Left forelimb (tissue), 1 donor: ENCODE measurements at places on chromosomes 2 and 18.

GRCh38 chr2:69376403-69376802, 10.6 kb downstream of the GFPT1 start:
- DNase-seq = no peak

- no peak for DNase-seq
These were observed 2.3 kb upstream of the ARHGAP25 start for GRCh38 chr2:68732036-68732932.

DNA sequence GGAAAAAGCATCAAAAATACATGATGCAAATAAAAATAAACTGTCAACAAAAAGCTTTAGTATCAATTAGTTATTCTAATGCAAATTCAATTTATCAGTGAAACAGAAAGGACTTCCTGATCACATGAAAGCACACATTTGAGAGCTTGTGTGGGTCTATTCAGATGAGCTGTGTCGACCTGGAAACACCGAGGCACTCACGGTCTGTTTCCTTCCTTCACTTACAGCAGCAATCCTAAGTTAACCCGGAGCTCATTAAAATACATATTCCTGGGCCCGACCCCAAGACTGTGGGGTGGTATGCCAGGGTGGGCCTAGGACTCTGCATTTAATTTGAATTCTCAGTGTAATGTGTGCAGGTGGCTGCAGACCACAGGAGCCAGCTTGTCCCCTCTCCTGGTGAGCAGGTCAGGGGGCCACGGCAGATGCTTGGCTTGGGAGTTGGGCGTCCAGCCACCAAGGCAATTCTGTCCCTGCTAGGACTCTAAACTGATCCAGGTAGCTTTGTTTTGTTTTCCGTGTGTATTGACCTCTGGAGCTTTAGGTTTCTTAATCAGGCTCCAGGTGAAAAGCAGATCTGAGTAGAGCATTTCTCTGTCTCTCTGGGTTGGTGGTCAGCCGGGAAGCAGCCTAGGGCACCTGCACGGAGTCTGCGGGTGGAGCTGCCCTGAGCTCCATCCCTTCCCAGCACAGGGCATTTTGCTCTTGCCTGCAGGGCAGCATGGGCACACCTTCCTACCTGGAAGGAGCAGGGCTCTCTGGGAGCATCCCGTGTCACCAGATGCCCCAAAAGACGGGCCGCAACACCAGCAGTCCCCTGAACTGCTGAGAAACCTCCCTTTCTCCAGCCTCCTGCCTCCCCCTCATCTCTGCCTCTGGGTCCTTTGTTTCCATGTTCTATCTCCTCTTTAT, 9.0 kb downstream of the MBP start:
- peak; percentile 41 for DNase-seq

- peak; percentile 88 for DNase-seq
These were observed 13.2 kb upstream of the DNAJC27 start for GRCh38 chr2:24984912-24985311.

DNA sequence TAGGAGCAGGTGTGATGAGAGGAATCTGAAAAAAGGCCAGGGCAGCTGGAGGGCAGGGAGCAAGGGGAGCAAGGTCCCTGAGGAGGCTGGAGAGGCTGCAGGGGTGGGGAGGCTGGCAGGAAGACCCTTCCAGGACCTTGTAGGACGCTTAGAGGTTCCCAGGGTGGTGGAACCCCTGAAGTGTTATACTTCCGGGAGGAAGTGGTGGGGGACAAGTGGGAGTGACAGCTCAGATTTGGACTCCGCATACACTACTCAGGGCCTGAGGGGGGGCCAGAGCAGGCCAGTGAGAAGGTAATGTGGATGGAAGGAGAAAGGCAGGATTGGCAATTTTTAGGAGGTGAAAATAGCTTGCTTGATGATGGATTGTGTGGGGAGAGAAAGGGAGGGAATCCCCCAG, 1.9 kb upstream of the NCAPH start:
- no peak for DNase-seq

GRCh38 chr2:223010641-223011040, 41.3 kb upstream of the KCNE4 start:
- DNase-seq = no peak

DNA sequence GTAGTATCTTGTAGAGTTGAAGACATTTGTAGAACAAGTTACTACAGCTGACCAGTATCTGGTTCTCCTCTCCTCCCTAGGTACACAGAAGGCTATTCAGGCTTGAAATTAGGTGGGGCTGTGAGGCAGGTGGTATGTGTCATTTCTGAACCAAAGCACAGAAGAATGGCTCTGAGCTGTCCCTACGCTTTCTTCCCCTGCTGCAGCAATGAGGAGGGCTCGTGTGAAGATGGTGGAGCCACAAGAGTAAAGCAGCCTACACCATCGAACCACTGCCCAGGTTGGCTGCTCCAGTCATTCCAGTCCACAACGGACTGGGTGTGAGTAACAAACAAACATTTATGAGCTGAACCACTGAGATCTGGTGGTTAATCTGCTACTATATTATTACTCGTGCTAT, 148.9 kb downstream of the DTNB start:
- DNase-seq = no peak

GRCh38 chr2:188477564-188478103, 186.0 kb downstream of the GULP1 start:
- no peak for DNase-seq

- DNase-seq = no peak
These were observed 231.9 kb downstream of the ALPK2 start for GRCh38 chr18:58396966-58397365.

DNA sequence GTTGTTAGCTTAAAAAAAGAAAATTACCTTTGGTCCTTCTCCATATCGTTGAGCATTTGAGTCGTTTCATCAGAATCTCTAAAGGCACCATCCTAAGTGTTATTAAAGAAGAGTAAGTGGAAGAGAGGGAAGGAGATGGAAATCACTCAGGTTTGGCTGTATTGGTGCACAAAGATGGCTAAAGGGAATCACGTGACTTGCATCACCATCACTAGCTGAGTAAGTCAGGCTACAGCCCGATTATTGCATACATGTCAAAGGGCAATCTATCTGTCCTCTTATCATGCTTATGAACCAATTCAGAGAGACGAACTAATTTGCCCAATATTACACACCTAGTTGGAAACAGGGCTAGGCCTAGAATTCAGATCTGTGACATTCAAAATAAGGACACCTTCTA, 137.6 kb downstream of the CMPK2 start:
- no peak for DNase-seq

- DNase-seq = no peak
These were observed 11.9 kb downstream of the GBX2 start for GRCh38 chr2:236156095-236156859.

DNA sequence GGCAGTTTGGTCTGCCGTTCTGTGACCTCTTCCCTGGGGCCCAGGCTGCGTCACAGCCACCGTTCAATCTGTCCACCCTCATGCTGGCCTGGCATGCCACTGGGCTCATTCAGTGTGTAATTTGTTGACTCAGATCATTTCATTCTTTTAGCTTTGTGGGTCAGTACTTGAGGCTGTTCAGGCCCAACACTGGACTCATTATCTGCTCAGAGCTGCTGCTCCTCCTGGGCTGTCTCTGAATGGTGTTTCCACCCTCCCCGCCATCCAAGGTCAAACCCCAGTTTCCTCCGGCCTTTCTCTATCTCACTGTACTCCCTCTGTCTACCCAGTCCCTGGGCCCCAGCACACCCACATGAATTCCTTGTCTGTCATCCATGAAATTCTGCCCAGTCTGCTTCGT, 152.4 kb upstream of the NCK2 start:
- DNase-seq = no peak

DNA sequence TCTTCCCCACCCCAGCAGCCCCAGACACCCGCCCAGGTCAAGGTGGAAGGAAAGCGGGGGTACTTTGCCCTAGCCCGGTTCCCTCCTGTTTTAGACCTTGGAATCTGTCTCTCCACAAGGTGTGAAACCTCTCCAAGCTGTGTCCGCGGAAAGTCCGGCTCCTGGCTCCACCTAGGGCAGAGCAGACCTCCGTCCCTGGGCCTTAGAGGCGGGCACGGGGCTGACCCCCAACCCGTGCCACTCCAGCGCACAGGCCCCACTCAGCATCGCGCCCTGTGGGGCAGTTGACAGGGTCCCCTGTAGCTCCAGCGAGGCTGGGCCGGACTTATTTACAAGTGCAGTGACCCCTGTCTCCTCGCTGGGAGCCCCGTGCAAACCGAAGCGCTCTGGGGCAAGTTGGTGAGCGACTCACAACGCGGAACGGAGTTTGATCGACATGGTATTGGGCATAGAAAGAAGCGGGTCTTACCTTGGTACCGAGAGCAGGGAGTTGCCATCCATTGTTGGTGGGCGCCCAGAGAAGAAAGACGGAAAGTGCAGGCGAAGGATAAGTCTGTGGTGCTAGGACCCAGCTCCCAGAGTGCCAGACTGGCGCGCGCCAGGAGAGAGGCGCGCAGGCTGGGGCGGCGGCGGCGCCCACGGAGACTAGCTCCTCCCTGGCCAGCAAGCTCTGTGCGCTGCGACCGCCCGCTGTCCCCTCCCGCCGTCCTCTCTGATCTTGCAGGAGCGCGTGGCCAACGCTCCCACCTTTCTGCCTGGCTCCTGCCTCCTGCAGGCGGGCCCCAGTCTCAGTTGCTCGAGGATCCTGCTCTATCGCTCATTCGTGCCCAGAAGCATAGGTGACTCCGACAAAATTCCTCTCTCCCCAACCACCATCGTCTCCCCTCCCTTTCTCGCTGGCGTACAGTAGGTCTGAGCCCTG, at the start of gene SPHKAP:
SPHKAP (minus strand) TSS at position 590 of the 922 bp plus-strand sequence; CDS start at position 501, 89 bp downstream.
- peak; percentile 63 for DNase-seq

DNA sequence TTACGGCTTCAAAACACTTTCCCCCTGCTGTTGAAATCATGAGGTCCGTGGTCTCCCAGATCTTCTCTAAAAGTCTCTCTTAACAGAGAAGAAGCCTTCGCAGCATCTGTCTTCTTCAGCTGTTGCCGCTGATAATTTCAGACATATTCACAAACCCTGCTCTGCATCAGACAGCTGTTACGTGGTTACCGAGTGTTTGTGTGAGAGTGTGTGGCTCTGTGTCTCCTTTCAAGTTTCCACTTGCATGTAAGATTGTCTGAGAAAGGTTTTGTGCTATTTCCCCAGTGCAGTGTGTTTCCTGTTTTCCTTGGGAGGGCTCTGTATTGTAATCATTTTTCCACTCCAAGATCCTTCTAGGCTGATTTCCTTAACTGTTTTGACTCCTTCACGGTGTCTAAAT, 32.8 kb downstream of the MAIP1 start:
- no peak for DNase-seq

GRCh38 chr2:143942486-143942885, 577.4 kb downstream of the ZEB2 start:
- DNase-seq = no peak

- no peak for DNase-seq
These were observed 2.4 kb downstream of the CCT4 start for GRCh38 chr2:61885896-61886603.

DNA sequence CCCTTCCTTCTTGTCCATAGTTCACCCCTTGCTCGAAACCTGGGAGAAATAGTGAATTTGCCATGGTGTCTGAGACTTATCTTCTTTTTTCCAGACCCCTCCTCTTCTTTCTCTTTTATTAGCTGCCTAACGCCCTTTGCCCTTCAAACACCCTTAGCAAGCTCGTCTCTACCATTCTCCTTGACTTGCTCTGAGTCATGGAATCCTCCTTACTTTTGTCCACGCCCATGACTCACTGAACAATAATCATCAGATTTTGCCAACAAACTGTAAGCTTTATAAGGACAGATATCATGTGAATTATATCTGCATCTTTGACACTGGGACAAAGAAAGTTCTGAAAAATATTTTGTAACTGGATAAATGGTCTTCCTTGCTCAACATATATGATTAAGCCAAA, 67.1 kb upstream of the CNTNAP5 start:
- no peak for DNase-seq

DNA sequence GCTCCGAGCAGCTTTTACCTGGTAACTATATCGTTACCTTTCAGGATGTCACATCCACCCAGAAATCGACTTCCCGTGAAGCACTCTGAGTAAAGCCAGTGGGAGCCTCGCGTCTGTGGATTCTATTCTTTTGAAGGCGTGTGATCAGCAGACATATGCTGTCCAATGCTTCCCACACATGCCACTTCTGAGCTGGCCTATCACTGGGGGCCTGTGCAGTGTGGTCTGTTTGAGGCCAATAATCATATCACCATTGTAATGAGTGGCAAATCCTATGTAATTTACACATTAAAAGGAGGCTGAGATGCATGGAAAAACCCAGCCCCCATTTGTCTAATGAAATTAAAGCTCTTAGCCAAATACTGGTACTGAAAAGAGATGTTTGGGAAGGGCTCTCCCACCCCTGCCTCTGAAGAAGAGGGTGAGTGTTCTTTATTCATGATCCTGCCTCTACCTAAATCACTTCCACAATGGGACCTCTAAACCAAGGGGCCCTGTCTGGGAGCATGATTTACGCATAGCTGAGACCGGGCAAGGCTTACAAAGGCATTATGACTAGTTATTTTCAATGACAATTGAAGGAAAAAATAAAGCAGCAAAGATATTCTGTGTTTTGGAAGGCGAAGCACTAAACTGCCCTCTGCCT, 686.8 kb downstream of the ZEB2 start:
- DNase-seq = no peak

- peak; percentile 9 for DNase-seq
These were observed 37.3 kb downstream of the GREB1 start for GRCh38 chr2:11571170-11571569.

- DNase-seq = no peak
These were observed 353.7 kb downstream of the RAD51AP2 start for GRCh38 chr2:17164550-17164949.

GRCh38 chr2:105546628-105546974, 147.8 kb upstream of the FHL2 start:
- no peak for DNase-seq

GRCh38 chr2:102185347-102185746, 1.5 kb upstream of the IL1RL2 start:
- DNase-seq = no peak

DNA sequence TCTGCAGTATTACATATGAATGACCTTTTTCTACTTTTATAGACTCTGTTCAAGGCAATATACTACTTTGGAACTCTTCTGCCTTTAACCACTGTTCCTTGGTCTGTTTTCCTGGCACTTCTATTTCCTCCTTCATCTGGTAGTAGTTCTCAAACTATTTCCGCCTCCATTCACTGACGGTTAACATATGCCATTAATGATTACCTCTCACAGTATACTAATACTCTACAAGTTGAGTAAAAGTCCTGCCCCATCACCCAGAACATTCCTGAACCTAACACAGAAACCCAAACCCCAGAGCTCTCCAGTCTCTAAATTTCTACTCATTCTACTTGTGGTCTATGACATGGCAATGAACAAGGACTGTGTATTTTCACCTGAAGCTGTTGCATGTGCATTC, 4.5 kb downstream of the GFPT1 start:
- no peak for DNase-seq

- DNase-seq = peak; percentile 53
These were observed 116.1 kb downstream of the CYP26B1 start for GRCh38 chr2:72031346-72032110.
